ENCODE measurements at places on chromosomes 2 and 18. TPM values are rescaled to one million over a fixed set of nuclear protein-coding genes. Genes with fewer than 3 reads are reported as not detected.

Gene NT5C1B
- not detected for total RNA-seq

- DNase-seq = no peak
These were observed 153.5 kb downstream of the PXDN start for GRCh38 chr2:1590596-1591460.

Gene RAB6C
- total RNA-seq = not detected

GRCh38 chr18:7452331-7452730 lies 114.8 kb upstream of the PTPRM start:
- no peak for DNase-seq

DNA sequence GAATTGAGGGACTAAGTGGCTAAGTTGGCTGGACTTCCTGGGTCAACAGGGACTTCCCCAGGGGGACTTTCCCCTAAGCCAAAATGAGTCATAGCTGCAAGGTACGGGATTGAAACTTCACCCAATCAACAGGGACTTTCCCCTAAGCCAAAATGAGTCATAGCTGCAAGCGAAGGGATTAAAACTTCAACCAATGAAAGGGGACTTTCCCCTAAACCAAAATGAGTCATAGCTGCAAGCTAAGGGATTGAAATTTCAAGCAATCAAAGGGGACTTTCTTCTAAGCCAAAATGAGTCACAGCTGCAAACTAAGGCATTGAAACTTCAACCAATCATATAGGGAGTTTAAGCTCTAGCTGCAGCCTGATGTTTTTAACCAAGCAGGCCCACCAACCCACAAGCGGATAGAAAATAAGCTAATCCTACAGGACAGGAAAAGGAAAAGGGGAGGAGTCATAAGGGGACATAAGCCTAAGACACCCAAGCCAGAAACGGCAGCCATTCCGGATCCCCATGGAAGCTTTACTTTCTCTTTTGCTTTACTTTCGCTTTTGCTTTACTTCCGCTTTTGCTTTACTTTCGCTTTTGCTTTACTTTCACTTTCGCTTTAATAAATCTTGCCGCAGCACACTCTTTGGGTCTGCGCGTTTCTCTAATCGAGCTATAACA lies 1375.4 kb upstream of the CELF4 start:
- peak; percentile 48 for DNase-seq

DNA sequence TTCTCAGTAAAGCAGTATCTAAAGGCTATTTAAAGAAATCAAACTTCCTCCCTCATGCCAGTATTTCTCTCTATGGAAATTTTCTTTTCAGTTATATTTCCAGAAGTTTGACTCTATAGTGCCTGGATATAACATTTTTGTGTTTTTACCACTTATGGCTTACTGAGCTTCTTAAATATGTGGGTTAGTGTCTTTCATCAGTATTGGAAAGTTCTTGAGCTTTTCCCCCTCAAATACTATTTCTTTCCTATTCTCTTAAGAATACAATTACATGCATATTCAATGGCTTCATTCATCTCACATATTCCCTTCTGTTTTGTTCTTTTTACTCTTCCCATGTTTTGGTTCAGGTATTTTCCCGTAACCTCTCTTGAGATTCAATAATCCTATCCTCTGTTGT lies 432.0 kb downstream of the SETBP1 start:
- no peak for DNase-seq

GRCh38 chr2:86368161-86368824 lies 30.9 kb upstream of the REEP1 start:
- no peak for DNase-seq

- DNase-seq = no peak
These were observed 358.2 kb upstream of the UBE2E3 start for GRCh38 chr2:180621941-180622918.
